Activated CD4-positive, alpha-beta T cell treated with anti-CD3 and anti-CD28 coated beads for 36 hours (primary cell): ENCODE measurements at places on chromosomes 6 and 20.
A peak's percentile ranks its signal among the peaks of the same experiment; 100 is the strongest.

DNA sequence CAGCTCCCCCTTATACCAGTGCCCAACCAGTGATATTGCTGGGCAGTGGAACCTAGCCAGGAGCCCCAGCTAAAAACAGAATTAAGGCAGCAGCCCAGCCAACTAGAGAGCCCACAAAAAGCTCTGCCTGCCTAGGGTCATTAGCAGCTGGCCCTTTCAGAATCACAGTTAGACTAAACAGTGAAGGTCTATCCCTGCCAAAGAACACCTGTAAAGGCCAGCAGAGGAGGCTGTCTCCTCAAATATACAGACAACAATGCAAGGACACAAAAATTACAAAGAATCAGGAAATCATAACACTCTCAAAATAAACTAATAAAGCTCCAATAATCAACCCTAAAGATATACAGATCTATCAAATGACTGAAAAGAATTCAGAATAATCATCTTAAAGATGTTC lies 77.8 kb upstream of the HTR1E start:
- H3K4me3 ChIP-seq: no peak overlapping the region
- no peaks in the 10 kb centered on the region for H3K27me3 ChIP-seq
- H3K27ac ChIP-seq: no peak overlapping the region
- no peaks in the 10 kb centered on the region for H3K4me1 ChIP-seq
- no peak for DNase-seq

DNA sequence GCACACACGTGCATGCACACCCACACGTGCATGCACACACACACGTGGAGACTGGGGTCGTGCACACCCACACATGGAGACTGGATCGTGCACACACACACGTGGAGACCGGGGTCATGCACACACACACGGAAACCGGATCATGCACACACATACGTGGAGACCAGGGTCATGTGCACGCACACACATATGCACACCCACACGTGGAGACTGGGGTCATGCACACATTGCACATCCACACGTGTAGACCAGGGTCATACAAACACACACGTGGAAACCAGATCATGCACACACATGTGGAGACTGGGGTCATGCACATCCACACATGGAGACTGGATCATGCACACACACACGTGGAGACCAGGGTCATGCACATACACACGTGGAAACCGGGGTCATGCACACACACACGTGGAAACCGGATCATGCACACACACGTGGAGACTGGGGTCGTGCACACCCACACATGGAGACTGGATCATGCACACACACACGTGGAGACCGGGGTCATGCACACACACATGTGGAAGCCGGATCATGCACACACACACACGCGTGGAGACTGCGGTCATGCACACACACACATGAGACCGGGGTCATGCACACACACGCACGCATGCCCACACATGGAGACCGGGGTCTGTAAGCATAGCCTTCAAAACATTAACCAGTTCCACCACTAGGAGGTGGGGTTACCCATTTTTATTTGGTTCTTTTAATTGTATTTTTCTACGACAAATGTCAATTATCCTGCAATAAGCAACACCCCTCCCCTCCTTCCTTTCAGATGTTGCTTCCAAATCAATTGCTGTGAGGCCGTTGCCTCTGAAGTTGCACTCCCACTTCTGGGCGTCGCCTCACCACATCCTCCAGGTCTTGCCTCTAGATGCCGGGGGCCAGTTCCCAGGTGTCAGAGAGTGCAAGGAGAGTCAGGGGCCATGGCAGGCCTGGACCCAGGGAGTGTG lies 95.8 kb downstream of the TMEM242 start:
- H3K27ac ChIP-seq: no peak overlapping the region
- peaks cover 3% of the 10 kb centered on the region for H3K27me3 ChIP-seq
- H3K4me3 ChIP-seq: no peak overlapping the region
- peaks cover 33% of the 10 kb centered on the region for H3K4me1 ChIP-seq
- H3K36me3 ChIP-seq: no peaks in the 10 kb centered on the region

- H3K27me3 ChIP-seq: no peaks in the 10 kb centered on the region
- no peak overlapping the region for H3K4me3 ChIP-seq
- no peak for DNase-seq
Measured at GRCh38 chr20:60330461-60330860, 372.2 kb downstream of the CDH26 start.

DNA sequence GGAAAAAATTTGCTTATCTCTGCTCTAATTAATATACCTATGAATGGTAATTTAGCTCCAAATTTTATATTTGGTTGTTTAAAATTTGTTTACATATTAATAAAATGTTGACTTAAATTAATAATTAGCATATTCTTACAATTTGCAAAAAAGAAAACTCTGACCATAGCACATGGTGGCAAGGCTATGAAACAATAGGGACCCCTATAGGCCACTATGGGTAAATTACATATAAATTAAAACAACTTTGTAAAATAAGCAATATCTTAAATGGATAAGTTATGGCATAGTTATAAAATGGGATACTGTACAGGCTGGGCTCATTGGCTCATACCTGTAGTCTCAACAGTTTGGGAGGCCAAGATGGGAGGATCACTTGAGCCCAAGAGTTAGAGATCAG lies 76.0 kb downstream of the MKKS start:
- no peaks in the 10 kb centered on the region for H3K36me3 ChIP-seq
- H3K27ac ChIP-seq: no peak overlapping the region
- no peak for DNase-seq
- H3K27me3 ChIP-seq: no peaks in the 10 kb centered on the region
- peaks cover 4% of the 10 kb centered on the region for H3K4me1 ChIP-seq

- H3K4me3 ChIP-seq: no peak overlapping the region
- no peak overlapping the region for H3K27ac ChIP-seq
- no peak for DNase-seq
- peaks cover 13% of the 10 kb centered on the region for H3K4me1 ChIP-seq
Measured at GRCh38 chr6:68741501-68742386, 106.7 kb downstream of the ADGRB3 start.

GRCh38 chr6:156914181-156914580 lies 137.0 kb downstream of the ARID1B start:
- no peak for DNase-seq
- H3K36me3 ChIP-seq: peaks cover 13% of the 10 kb centered on the region
- H3K4me1 ChIP-seq: peaks cover 69% of the 10 kb centered on the region
- H3K4me3 ChIP-seq: no peak overlapping the region
- no peak overlapping the region for H3K27ac ChIP-seq

- DNase-seq: no peak
- H3K27ac ChIP-seq: no peak overlapping the region
- no peaks in the 10 kb centered on the region for H3K36me3 ChIP-seq
- H3K27me3 ChIP-seq: peaks cover 4% of the 10 kb centered on the region
- no peak overlapping the region for H3K4me3 ChIP-seq
Measured at GRCh38 chr6:147839708-147840610, 331.5 kb downstream of the SAMD5 start.

DNA sequence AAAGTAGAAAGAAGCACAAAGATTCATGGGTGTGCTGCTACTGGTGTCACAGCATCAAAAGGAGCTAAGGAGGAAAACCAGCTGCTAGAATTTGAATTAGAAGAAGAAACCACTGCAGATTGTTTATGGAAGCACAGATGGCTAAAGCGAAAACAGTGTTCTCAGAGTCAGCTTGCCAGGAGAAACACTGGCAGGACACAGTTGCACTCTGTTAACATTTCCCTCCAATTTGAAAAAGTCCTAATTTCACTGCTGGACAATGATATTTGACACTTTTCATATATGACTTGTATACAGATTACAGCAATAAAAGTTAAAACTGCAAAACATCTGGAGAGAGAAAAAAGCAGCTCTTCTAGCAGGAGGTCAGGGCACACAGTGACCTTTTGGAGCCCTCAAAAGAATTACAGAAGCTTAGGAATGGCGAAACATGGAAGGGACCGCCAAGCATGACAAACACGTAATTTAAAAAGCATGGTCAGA lies 314.5 kb downstream of the COL12A1 start:
- H3K27ac ChIP-seq: no peak overlapping the region
- H3K36me3 ChIP-seq: no peaks in the 10 kb centered on the region
- no peak overlapping the region for H3K4me3 ChIP-seq
- DNase-seq: no peak
- H3K27me3 ChIP-seq: no peaks in the 10 kb centered on the region

DNA sequence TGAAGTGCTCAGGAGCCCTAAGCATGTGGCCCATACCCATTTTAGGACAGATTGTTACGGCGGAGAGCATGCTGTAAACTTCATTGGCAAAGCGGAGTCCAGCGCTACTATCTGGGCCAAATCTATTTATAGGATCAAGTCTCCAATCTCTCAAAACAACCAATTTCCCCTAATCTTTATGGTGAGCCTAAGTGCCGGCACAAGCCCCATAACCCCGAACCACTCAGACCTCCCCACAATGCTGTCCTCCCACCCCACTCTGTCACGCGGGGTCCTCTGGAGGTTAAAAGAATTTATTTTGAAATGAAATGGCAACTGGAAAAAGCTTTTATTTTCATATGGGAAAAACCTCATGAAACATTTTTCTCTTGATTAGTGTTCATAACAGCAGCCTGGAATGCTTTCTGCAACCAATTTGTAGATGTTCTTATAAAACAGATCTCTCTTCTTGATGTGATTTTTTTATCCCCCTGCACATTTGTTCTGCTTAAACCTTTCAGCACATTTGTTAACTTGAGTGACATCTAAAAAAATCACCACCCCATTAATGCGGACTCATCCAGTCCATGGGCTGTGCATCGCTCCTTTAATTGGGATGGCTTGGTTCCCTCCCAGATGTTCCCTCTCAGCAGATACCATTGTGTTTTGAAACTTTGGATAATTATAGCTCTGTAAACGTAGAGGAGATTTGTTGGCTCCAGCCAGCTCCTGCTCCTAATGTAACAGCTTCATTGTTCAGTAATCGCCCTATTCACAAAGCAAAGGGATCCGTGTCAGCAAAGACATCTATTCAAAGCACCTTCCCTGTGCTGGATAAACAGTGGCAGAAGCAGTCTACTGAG lies 323.6 kb downstream of the CD83 start:
- no peaks in the 10 kb centered on the region for H3K36me3 ChIP-seq
- DNase-seq: no peak
- H3K27ac ChIP-seq: no peak overlapping the region
- peaks cover 14% of the 10 kb centered on the region for H3K4me1 ChIP-seq

DNA sequence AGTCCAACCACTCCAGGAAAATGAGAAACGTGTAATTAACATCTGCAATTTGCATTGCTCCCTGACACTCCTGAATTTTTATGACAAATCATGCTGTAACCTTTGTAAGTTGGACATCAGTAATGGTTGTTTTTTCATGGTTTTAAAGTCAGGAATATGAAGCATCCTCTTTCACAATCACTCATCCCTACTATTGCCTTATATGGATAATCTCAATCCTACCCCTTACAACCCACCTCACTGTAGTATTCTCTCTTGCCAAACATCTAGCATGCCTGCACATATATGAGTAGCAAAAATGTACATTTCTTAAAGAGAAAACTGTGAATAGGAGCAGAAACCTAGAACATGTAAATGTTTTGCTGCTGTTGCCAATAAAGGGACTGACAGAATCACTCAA lies 729.5 kb downstream of the KIF16B start:
- H3K27ac ChIP-seq: no peak overlapping the region

GRCh38 chr6:112416866-112417265 lies 69.7 kb downstream of the RFPL4B start:
- H3K27me3 ChIP-seq: peaks cover 6% of the 10 kb centered on the region
- no peak for DNase-seq
- no peaks in the 10 kb centered on the region for H3K36me3 ChIP-seq

DNA sequence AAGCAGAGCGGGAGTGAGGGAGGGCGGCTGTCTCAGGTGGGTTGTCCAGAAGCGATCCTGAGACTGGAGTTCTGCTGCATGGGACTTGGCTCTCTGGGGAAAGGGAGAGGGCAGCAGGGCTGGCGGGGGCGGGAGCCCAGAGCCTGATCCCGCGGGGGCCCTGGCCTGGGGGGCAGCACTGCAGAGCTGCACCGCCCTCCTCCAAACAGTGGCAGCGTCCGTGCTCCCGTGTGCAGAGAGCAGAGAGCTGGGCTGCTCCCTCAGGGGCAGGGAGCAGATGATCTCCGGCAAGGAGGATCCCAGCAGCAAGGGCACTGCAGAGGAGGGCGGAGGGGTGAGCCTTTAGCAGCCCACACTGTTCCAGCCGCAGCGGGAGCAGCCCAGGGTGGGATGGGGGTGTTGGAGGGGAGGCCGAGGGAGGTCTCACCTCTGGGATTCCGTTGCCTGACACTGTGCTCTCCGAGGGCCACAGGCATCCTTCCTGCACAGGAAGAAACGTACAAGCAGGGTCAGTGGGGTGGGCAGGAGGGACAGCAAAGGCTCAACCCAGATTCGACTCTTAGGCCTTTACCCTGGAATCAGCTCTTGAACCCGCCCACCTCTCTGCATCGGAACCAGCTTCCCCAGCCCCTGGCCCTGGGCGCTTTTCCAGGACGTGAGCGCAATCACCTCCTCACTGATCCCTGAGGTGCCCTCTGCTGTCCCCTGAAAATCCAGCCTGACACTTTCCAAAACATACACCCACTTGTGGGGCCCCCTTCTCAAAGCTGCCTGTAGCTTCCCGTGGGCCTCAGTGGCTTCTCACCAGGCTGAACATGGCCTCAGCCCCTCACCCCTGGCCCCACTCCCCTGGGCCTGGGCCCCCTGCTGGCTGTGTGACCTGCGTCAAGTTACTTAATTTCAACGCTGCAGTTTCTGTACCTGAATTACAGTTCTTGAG lies 32.6 kb upstream of the ZBP1 start:
- H3K27ac ChIP-seq: no peak overlapping the region
- peaks cover 2% of the 10 kb centered on the region for H3K36me3 ChIP-seq
- H3K4me1 ChIP-seq: peaks cover 11% of the 10 kb centered on the region
- no peak overlapping the region for H3K4me3 ChIP-seq
- DNase-seq: peak; percentile 30

DNA sequence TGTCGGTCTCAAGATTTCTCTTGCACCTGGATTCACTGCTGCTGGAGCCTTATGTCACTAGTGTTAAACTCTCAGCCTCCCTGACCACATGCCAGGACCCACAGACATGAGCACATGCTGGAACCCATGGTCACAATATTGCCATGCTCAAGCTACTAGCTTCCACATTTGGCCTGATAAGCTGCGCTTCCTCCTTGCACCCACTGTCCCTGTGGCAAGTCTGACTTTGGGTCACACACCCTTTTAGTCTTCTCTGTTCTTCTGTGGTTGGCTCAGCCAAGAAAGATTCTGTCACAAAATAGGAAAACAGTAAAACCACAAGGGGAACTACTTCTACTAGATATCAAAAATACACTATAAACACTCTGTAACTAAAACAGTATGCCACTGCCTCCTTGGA lies 68.9 kb upstream of the HDAC2 start:
- DNase-seq: no peak
- no peaks in the 10 kb centered on the region for H3K4me1 ChIP-seq
- H3K36me3 ChIP-seq: no peaks in the 10 kb centered on the region
- H3K27ac ChIP-seq: no peak overlapping the region
- H3K4me3 ChIP-seq: no peak overlapping the region

GRCh38 chr6:44558832-44559251 lies 171.3 kb downstream of the CDC5L start:
- H3K4me1 ChIP-seq: peaks cover 4% of the 10 kb centered on the region
- H3K36me3 ChIP-seq: no peaks in the 10 kb centered on the region
- H3K4me3 ChIP-seq: no peak overlapping the region
